ENCODE measurements at places on chromosomes 1 and 21.

- no peak for DNase-seq
These were observed 83.9 kb upstream of the EDEM3 start for GRCh38 chr1:184838504-184838951.

- DNase-seq = no peak
These were observed 6.5 kb downstream of the LCE7A start for GRCh38 chr1:152866321-152866720.

GRCh38 chr1:210129759-210130158 is 102.8 kb upstream of the SERTAD4 start:
- DNase-seq = no peak

GRCh38 chr1:21878840-21879478 is 58.2 kb downstream of the HSPG2 start:
- DNase-seq = no peak

DNA sequence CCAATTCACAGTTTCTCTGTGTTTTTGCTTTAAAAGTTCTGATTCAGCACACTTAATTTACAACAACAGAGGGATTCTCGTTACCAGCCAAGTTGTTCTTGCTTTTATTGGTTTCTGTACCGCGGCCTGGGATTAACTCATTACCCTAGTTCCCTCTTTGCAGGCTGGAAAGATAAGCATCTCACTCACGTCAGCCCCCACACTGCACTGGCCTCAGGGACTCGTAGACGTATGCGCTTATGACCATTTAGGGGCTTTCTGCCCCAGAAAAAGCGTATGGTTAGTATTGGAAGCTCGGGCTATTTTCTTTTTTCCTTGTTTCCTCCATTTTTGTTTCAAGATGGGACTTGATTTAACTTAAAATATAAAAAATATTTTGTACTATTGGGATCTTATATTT is 76.0 kb downstream of the POFUT2 start:
- DNase-seq = no peak

DNA sequence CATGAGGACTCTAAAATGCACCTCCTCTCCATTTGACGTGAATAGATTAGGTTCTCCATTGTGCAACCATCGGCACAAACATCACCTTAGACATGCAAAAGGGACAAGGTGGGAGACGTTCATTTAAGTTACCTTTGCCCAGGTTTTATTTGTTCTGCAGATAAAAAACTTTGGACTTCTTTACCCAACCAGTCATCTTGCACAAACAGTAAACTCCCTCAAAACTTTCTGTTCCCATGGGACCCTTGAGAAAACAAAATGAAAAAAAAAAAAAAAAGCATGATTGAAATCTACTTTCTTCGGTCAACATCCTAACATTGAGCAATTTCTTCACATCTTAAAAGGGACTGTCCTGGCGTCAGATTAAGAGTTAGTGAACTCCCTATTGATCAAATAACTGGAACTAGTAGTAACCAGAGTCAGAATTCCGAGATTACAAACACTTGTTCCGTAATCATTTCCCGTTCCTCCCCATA is 31.4 kb upstream of the PROX1 start:
- DNase-seq = no peak

DNA sequence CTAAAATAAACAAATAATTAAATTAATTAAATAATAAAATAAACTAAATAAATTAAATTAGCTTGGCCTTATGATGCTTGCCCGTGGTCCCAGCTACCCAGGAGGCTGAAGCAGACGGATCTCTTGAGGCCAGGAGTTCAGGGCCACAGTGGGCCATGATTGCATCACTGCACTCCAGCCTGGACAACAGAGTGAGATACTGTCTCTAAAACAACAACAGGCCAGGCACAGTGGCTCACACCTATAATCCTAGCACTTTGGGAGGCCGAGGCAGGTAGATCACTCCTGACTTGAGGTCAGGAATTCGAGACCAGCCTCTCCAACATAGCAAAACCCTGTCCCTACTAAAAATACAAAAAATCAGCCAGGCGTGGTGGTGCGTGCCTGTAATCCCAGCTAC is 12.2 kb upstream of the PINK1 start:
- no peak for DNase-seq

DNA sequence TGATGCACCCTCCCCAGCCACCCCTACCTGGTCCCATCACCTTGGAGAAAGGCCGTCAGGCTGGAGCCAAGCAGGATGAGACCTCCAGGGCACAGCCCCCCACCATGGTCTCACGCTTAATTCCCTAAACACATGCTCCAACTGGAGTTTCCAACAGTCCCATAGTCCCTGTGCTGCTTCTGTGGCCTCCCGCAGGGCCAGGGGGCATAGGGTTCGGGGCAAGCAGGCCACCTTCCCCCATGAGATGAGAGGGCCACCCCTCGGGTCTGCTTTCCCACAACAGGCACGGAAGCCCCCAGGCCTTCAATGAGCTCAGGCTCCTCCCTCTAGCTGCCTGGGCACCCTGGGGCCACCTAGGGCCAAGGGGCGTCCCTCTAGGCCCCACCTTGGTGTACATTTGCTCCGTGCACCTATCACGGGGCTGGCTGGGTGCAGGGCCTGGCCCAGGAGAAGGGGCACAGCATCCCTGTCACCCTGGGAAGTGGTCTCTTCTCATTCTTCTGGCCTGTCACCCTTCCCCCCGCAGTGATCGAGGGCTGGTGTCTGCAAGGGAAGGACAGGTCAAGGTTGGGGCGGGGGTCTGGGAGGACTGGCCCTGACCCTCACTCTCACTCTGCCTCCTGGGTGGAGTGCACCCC is 42.4 kb downstream of the TRIM11 start:
- DNase-seq = no peak

DNA sequence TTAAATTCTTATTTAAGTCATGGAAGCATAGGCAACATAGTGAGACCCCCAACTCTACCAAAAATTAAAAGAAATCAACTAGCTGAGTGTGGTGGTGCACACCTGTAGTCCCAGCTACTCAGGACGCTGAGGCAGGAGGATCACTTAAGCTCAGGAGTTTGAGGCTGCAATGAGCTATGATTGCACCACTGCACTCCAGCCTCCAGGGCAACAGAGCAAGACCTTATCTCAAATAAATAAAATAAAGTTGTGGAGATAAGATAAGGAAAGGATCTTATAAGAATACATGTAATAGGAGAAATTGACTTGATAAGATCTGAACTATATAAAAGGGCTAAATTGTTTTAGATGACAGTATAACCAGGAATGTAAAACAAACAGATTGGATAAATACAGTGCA is 2.3 kb upstream of the BATF3 start:
- DNase-seq = no peak

DNA sequence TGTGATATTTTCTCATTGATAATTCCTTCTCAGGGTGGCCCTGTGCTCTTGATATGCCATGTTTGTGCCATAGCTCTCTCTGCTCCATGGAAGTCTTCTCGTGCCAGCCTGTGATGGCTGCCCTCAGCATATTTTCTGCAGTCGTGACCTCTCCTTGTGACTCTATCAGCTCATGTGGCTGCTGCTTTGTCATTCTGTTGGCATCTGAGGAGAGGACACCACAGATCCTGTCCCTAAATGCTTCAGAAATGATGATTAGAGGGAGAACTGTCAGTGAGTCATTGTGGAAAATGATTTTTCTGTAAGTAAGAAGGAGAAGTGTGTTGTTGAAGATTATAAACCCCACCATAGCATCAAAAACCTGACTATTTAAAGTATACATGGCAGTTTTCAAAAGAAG is 286.0 kb downstream of the ADGRL2 start:
- DNase-seq = peak; percentile 7

DNA sequence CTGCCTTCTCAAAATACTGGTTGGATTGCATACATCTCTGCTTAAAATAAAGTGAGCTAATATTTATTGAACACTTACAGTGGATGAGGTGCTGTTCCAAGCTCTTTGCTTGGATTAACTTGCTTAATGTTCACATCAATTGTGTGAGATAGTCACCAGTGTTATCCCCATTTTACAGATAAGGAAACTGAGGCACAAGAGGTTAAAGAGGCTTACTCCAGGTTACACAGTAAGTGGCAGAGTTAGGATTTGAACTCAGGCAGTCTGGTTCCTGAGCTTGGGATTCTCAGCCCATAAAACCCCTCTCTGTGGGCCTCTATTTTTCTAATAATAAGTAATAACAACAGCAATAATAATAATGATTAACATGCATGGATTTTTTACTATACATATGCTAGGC is 13.6 kb upstream of the FAAH start:
- DNase-seq = no peak
